ENCODE measurements at places on chromosomes 2 and 18. TPM values are rescaled to one million over a fixed set of nuclear protein-coding genes. Genes with fewer than 3 reads are reported as not detected.

GRCh38 chr2:23452372-23452771 is 67.4 kb downstream of the KLHL29 start:
- DNase-seq: no peak

DNA sequence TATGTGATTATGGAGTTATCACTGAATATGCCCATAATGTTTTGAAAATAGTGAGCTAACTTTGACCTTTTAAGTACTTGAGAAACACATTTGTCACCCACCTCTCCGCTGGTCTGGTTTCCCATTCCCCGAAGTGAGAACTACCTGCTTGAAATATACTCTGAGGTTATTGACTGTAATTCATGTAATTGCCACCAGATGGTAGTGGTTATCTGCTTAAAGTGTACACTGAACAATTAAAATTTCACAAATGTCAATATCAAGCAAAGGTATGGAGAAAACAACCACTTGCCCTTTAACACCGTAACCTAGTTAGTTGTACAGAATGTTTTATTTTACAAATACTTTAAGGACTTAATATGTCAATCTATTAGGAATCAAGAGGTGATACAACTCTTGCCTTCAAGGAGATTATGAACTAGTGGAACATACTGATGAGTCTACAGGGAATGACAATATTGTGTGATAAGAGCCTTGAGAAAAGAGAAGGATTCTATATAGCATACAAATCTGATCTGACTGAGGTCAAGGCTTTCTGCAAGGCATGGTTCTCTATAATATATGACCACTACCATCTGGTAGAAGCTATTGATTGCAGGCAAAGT is 316.8 kb upstream of the KCNH7 start:
- no peak for DNase-seq

- DNase-seq: no peak
These were observed 24.3 kb downstream of the NCKAP1 start for GRCh38 chr2:183014005-183014404.

GRCh38 chr18:55096263-55096951 is 137.1 kb upstream of the CCDC68 start:
- DNase-seq: peak; percentile 31

GRCh38 chr2:100238471-100238870 is 83.8 kb downstream of the LONRF2 start:
- DNase-seq: no peak

- no peak for DNase-seq
These were observed 88.7 kb downstream of the NEDD4L start for GRCh38 chr18:58132595-58133261.

- DNase-seq: no peak
These were observed 5.9 kb upstream of the RHBDD1 start for GRCh38 chr2:226829721-226830631.

- DNase-seq: no peak
These were observed 155.0 kb upstream of the GLI2 start for GRCh38 chr2:120580709-120581108.

- DNase-seq: peak; percentile 41
These were observed 402.8 kb downstream of the CLIP4 start for GRCh38 chr2:29518010-29518409.

GRCh38 chr2:8882094-8882493 is 44.7 kb upstream of the KIDINS220 start:
- DNase-seq: peak; percentile 11

DNA sequence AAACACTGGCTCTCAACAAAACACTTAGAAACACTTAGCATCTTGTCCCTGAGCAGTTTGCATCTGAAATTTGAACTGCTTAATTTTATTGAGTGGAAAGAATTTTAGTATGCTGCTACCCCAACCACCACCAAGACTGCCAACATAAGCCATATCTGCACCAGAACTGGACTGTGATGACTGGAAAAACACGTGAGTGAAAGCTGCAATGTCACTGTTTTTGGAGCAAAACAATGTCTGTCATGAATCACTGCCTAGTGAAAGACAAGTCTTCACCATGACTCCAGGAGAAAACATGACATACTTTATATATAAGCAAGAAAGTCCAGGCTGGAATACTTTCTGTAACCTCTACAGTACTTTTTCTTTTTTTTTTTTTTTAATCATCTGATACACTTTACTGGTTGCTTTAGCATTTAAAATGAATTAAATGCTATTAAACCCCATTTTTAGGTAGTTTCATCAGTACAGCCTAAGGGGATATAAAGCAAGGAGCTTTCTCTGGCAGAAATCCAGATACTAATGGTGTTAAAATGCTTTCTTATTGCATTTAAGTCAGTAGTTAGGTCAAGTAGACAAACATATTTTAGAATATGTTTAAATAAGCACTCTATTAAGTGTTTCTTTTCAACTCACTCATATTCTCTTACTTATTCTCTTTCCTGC is 2129.4 kb upstream of the PIK3C3 start:
- DNase-seq: no peak

DNA sequence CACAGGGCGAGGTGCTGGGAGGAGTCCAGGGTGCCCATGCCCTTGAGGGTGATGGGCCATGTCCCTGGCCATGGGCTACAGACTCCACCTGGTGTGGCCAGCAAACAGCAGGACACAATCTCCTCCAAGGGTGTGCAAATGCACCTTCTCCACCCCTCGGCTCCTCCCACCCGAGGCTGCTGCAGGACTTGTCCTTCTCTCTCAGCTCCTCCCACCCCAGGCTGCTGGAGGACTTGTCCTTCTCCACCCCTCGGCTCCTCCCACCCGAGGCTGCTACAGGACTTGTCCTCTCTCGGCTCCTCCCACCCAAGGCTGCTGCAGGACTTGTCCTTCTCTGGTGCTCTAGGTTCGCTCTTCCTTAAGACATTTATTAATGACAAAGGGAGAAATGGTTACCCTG is 57.3 kb upstream of the SNTG2 start:
- peak; percentile 50 for DNase-seq

- DNase-seq: no peak
These were observed 33.2 kb downstream of the HS6ST1 start for GRCh38 chr2:128285329-128285931.

DNA sequence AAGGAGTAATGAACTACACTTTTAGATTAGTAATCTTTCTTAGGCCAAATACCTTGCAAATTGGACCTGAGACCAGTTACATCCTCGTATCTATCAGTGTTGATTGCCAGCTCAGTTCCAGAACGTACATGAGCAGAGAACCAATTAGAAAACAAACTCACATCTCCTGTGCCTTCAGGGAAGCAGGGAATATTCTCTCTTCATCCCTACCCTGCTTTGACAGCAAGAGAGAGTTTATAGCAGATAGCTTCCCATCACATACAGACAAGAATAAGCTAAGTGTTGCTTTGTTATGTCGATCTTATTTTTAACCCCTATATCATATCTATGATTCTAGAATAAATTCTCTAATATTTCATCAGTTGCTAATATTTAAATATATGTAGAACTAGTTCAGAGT is 181.8 kb downstream of the DSC3 start:
- no peak for DNase-seq

- DNase-seq: no peak
These were observed 202.1 kb downstream of the CDCA7 start for GRCh38 chr2:173556816-173557215.

GRCh38 chr2:24409171-24409570 is 48.8 kb upstream of the ITSN2 start:
- no peak for DNase-seq

DNA sequence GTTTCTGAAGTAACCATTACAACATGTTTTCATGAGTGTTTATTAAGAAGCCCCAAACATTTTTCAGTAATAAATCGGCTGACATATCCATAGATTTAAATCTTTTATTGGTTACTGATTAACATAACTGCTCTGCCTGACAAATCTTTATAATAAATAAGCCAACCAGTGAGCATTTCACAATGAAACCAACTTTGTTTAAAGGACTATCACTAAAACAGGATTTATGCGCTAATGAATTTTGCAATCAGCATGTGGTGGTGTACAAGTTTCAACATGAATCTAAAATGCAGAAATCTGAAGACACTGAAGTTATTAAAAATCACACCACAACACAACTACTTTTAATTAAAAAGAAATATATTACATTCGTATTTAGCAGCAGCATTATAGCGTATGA is 166.7 kb downstream of the MEIS1 start:
- DNase-seq: no peak

DNA sequence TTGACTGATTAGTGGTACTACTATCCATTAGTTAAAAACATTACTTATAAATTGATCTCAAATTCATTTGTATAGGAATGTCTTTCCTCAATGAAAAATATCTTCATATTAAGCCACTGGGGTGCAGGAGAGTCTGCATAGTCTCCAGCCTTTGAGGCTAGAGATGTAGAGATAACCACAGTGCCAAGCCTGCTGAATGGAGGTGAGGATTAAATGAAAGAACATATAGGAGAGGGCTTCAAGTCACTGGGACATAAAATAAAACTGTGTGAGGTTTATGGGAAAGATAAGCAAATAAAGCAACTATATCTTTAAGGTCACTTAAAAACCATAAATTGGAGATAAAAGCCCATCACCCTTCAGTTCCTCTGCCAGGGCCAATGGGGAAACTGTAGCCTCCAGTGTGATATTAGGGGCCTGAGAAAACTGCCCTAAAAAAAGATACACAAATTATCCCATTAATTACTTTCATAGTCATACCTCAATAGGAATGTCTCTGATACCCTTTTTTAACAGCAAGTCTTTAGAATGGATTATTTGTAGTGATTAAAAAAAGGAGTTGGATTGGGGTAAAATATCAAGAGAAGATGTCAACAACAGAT is 27.6 kb downstream of the GALNT3 start:
- DNase-seq: no peak

- no peak for DNase-seq
These were observed 113.9 kb downstream of the ANKRD44 start for GRCh38 chr2:197196541-197197180.

DNA sequence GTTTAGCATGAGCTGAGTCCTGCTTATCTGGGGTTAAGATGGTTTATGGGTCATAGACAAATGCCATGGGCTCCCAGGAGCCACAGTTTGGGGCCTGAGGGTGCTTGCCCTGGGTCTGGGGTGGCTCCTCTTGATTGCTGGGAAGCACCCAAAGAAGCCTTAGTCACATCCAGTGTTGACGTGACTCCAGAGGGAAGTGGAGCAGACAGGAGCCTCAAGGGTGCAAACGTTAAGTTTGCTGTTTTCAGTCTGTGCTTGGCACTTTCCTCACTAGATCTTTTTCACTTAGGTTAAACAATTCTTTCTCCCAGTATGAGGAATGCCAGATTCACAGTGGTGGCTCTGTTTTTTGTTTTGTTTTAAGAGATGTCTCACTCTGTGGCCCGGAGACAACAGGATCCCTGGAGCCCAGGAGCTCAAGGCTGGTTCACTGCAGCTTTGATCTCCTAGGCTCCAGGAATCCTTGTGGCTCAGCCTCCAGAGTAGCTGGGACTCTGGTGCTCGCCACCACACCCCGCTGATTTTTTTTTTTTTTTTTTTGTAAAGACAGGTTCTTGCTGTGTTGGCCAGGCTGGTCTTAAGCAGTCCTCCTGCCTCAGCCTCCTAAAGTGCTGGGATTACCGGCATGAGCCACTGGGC is 251.3 kb downstream of the FAM210A start:
- peak; percentile 72 for DNase-seq

DNA sequence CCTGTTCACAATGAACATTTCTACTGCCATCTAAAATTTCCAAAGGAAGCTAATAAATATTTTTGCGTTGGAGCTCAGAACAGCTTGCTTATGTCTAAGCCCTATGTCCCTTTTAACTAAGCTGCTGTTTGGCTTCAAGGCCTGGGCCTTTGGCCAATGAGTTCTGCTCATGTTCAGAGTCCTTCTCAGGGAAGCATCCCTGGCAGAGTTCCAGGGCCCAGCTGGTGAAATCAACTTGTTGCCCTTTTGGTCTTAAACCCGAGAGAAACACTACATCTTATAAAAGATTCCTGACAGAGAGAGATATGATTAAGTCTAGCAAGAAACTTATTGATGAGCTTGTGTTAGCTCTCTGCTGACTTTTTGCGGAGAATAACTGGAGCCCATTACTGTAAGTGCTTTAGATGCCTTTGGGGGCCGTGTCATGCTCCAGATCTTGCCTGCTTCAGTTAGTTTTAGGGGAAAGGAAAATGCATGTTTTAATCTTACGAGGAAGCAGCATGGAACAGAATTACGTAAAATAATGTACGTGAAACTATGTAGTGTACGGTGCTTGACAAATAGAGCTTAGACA is 102.5 kb upstream of the NOSTRIN start:
- DNase-seq: peak; percentile 78

DNA sequence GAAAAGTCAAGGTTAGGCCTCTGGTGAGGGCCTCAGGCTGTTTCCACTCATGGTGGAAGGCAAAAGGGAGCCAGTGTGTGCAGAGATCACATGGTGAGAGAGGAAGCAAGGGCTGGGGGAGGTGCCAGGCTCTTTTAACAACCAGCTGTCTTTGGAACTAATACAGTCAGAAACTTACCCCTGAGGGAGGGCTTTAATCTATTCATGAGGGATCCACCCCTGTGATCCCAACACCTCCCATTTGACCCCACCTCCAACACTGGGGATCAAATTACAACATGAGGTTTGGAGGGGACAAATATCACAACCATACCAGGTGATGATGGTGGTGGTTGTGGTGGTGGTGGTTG is 10.9 kb downstream of the POLI start:
- no peak for DNase-seq

- DNase-seq: no peak
These were observed 78.9 kb upstream of the STON1 start for GRCh38 chr2:48450936-48451602.

DNA sequence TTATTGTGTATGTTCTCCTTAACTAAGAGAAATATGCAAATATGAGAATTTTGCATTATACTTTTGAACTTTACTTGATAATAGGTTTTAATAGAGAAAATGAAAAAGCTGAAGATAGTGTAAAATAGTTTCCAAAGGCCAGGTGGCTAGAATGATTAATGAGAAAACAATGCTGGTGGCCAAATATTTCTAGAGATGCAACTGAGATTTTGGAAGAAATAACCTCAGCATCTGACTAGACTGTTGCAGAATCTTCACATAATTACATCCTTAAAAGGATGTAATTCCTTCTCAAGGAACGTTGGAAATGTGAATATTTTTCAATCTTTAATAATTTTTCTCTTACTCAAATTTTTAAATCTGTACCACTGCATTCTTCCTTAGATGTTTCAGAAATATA is 434.4 kb downstream of the THSD7B start:
- DNase-seq: no peak

- DNase-seq: no peak
These were observed 14.7 kb downstream of the NABP1 start for GRCh38 chr2:191692502-191693115.

GRCh38 chr18:10804126-10804525 is 278.3 kb downstream of the NAPG start:
- DNase-seq: no peak

GRCh38 chr2:105526000-105526925 is 127.4 kb upstream of the FHL2 start:
- no peak for DNase-seq

CYP26B1 gene
- total RNA-seq: 5.4 TPM

NEU4 gene
- not detected for total RNA-seq

DSC2 gene
- total RNA-seq: not detected

MALL gene
- not detected for total RNA-seq

ADRA2B gene
- 0.03 TPM for total RNA-seq

HOXD10 gene
- 3.8 TPM for total RNA-seq

PLEK gene
- total RNA-seq: not detected

RBKS gene
- 4.6 TPM for total RNA-seq

IL36RN gene
- total RNA-seq: not detected

PLCL1 gene
- not detected for total RNA-seq

ANKRD30BL gene
- total RNA-seq: not detected

Measured in MG63 (cell line).